ENCODE measurements at places on chromosomes 13 and 19. TPM values are rescaled to one million over a fixed set of nuclear protein-coding genes. Genes with fewer than 3 reads are reported as not detected.

GRCh38 chr19:40671404-40671803 lies 19.0 kb downstream of the NUMBL start:
- peaks cover 24% of the 10 kb centered on the region for H3K36me3 ChIP-seq
- no peaks in the 10 kb centered on the region for H3K4me1 ChIP-seq
- no peak overlapping the region for H3K4me3 ChIP-seq
- H3K27me3 ChIP-seq: no peaks in the 10 kb centered on the region
- no peak overlapping the region for H3K27ac ChIP-seq

DNA sequence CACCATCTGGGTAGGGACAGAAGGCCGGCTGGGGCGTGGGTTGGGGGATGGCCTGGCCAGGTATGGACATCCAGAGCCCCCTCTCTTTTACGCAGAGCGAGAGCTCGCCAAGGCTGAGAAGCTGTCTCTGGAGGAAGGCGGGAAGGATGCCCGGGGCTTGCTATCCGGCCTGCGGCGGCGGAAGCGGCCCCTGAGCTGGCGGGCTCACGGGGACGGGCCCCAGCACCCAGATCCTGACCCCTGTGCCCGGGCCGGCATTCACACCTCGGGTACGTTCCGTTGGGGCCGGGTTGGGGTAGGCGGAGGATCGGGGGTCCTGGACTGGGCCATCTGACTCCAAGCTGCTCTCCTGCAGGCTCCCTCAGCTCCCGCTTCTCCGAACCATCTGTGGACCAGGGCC lies 8.7 kb upstream of the SCN1B start:
- no peaks in the 10 kb centered on the region for H3K4me1 ChIP-seq
- H3K27ac ChIP-seq: no peak overlapping the region
- H3K4me3 ChIP-seq: no peak overlapping the region
- peaks cover 39% of the 10 kb centered on the region for H3K36me3 ChIP-seq
- no peaks in the 10 kb centered on the region for H3K27me3 ChIP-seq

GRCh38 chr19:1590641-1591397 lies 1.8 kb downstream of the MBD3 start:
- peaks cover 20% of the 10 kb centered on the region for H3K4me1 ChIP-seq
- H3K27me3 ChIP-seq: no peaks in the 10 kb centered on the region
- peak overlapping the region; percentile 19 for H3K4me3 ChIP-seq
- DNase-seq: no peak

DNA sequence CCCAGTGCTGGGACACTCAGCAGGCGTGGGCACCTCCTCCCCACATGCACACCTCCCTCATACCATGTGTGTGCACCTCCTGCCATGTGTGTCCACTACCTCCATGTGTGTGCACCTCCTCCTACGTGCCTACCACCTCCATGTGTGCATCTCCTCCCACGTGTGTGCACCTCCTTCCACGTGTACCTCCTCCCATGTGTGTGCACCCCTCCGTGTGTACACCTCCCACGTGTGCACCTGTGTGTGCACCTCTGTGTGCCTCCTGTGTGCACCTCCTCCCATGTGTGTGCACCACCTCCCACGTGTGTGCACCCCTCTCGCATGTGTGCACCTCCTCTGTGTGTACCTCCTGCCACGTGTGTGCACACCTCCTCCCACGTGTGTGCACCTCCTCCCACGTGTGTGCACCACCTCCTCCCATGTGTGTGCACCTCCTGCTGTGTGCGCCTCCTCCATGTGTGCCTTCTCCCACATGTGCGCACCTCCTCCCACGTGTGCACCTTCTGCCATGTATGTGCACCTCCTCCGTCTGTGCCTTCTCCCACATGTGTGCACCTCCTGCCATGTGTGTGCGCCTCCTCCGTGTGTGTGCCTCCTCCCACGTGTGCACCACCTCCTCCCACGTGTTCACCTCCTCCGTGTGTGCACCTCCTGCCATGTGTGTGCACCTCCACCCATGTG lies 6.1 kb upstream of the C13orf46 start:
- H3K4me1 ChIP-seq: no peaks in the 10 kb centered on the region
- no peak for DNase-seq
- no peaks in the 10 kb centered on the region for H3K27me3 ChIP-seq
- H3K36me3 ChIP-seq: no peaks in the 10 kb centered on the region
- H3K4me3 ChIP-seq: no peak overlapping the region

- no peak overlapping the region for H3K27ac ChIP-seq
- peaks cover 2% of the 10 kb centered on the region for H3K4me1 ChIP-seq
- H3K4me3 ChIP-seq: no peak overlapping the region
- H3K36me3 ChIP-seq: no peaks in the 10 kb centered on the region
- H3K27me3 ChIP-seq: no peaks in the 10 kb centered on the region
Measured at GRCh38 chr13:102452836-102453235, 51.0 kb upstream of the FGF14 start.

DNA sequence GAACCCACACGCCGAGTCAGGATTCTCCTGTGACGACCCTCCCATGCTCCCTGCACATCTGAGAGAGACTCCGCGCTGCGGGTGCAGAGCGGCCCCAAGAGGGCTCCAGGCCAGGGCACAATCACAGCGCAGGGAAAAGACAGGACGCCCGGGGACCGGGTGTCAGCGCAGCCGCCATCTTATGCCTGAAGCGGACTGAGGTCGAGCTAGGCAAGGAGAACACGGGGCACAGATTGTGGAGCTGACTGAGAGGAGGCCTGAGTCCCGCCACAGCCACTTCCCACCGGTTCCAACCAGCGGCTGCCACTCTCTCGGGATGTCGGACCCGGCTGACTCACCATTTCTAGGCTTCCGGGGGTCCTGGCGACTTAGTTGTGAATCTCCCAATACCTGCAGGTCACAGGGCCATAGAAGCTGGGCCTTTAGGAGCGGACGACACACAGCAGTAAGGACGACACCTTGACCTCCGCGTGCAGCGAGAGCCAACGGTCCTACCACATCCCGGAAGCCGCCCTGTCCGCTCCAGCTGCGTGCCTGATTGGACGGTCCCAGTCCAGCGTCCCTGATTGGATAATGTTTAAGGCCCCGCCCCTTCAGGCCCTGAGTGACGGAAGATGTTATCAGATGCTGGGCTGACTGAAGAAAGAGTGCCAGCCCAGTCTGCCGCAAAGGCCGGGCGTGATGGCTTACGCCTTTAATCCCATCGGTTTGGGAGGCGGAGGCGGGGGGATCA lies at the start of gene ZNF728:
Gene ZNF728, minus strand, starts transcription at position 487 of the 733 bp plus-strand sequence. Its CDS starts 146 bp downstream, at position 341.
- no peak for DNase-seq
- H3K4me1 ChIP-seq: no peaks in the 10 kb centered on the region
- peak within 1 kb of the TSS; percentile 53 for H3K4me3 ChIP-seq
- no peaks in the 10 kb centered on the region for H3K27me3 ChIP-seq

DNA sequence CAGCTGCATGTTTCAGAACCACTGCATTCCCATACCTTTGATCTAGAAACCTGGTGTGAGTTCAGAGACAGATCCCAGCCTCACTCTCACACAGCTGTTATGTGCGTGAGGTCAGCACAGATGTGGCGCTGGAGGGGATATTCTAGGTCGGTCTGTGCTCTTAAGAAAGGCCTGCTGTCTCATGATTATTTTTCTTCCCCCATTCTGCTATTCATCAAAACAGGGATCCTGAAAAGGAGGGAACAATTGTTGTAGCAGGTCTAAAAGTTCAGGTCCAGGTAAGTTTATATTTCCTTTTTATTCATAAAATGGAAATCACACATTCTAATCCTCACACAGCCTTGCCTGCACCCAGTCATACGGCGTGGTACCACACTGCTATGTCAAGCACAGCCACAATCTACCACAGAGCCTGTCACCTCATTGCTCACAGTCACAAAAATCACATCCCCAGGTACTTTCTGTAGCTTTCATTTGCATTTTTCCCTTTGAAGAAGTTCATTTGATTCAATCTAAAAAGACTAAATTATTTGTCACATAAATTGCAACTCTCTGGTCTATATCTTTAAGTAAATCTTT lies 867 bp downstream of the ZNF546 start:
- no peaks in the 10 kb centered on the region for H3K36me3 ChIP-seq
- H3K27ac ChIP-seq: peak overlapping the region; percentile 88
- peaks cover 6% of the 10 kb centered on the region for H3K4me1 ChIP-seq
- no peaks in the 10 kb centered on the region for H3K27me3 ChIP-seq

DNA sequence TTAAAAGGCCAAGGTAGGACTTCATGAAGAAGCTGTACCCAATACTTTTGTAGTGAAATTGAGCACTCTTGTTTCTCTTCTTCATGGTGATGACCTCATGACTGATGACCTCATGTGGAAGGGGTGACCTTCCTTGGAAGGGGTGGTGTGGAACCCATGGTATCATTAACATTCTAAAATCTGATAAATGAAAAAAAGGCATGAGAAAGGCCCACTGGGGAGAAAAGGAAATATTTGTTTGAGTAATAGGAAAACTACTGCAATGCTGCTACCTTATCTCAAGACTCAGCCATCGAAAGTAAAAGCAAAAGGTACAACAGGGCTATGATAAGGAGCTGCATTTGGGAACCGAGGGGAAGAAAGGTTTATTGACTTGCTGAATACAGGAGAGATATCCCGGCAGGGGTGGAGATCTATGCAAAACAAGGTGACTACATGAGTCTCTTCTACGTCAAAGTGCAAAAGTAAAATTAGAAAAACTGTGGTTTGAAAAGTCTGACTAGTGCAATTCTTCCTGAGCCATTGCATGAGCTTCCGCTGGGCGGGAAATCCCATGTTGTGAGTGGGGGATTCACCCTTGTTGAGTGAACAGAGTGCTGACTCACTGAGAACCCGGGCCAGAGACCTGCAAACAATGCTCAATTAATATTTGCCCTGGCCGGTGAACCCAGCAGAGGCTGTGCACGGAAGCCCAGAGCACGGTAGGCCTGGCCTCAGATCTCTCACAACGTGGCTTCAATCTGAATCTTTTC lies 138.9 kb upstream of the RFC3 start:
- no peaks in the 10 kb centered on the region for H3K27me3 ChIP-seq
- H3K4me1 ChIP-seq: no peaks in the 10 kb centered on the region
- no peak overlapping the region for H3K4me3 ChIP-seq
- no peak overlapping the region for H3K27ac ChIP-seq
- peak; percentile 83 for DNase-seq
- no peaks in the 10 kb centered on the region for H3K36me3 ChIP-seq

DNA sequence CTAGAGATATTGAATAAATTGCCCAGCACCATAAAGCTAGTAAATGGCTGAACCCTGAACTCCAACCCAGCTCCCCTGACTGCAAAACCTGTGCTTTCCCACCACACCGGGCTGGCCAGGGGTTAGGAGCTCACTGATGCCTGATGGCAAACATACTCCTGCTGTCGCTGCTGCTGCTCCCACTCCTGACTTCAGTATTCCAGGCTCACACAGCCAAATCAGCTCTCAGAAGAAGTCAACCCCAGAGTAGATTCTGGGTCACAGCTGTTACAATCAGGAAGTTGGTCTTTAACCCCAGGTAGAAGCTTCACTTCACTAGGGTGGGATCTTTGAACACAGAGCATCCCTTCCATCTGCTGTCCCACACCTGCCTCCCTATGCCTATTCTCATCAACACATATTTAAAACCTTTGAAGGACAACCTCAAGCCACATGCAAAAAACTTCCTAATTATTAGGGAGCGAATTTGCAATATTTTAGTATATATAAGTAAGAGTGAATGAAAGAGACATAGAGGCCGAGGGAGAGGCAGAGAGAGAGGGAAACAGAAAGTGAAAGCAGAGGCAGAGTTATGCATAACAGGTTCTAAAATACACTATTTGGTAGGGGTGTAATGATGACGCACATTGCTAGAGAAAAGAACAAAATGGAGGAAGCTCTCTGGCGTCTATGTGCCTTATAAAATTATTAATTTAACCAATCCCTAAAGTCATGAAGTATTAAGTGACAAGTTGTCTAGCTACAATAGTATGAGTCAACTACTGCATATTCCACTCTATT lies 99.4 kb upstream of the SERP2 start:
- DNase-seq: no peak
- H3K27me3 ChIP-seq: no peaks in the 10 kb centered on the region
- H3K4me3 ChIP-seq: peak overlapping the region; percentile 55
- no peaks in the 10 kb centered on the region for H3K36me3 ChIP-seq

Gene C19orf12
- total RNA-seq: 21.2 TPM

Gene TEX29
- total RNA-seq: not detected

Gene KIR3DL2
- total RNA-seq: 0.13 TPM

Gene ZNF296
- total RNA-seq: 2.1 TPM

Gene FFAR2
- 0.22 TPM for total RNA-seq
